SK-N-SH treated with all-trans-retinoic acid at 6 μM for 48 hours (cell line): ENCODE measurements at places on chromosomes 2 and 18.

- peak; percentile 37 for ATAC-seq
These were observed 21.4 kb downstream of the FAM98A start for GRCh38 chr2:33577668-33578067.

- no peak for ATAC-seq
These were observed 686.9 kb upstream of the NRXN1 start for GRCh38 chr2:51718881-51719280.

- ATAC-seq, result no peak
These were observed 608 bp downstream of the PHOSPHO2 start for GRCh38 chr2:169694894-169695260.

- peak; percentile 5 for ATAC-seq
These were observed 1.7 kb upstream of the HOXD12 start for GRCh38 chr2:176097820-176098365.

DNA sequence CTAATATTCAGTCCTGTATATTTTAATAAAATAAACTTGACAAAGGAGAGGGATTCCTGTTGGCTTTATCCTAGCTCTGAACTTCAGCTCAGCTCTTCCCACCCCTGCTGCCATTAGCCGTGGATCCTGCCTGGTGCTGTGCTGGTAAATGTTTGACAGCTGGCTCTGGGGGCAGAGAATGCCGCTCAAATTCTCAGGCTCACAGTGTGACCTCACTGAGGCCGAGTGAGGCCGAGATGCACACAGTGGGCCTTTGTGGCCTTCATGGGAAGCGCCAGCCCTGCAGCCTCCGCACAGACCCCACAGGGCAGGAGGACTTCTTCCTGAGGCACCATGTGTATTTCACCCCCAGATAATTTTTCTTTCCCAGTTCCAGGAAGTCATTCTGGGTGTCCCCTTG, 16.5 kb upstream of the FAHD2A start:
- ATAC-seq, result no peak

- no peak for ATAC-seq
These were observed 670.3 kb upstream of the HS6ST1 start for GRCh38 chr2:128988967-128989366.

DNA sequence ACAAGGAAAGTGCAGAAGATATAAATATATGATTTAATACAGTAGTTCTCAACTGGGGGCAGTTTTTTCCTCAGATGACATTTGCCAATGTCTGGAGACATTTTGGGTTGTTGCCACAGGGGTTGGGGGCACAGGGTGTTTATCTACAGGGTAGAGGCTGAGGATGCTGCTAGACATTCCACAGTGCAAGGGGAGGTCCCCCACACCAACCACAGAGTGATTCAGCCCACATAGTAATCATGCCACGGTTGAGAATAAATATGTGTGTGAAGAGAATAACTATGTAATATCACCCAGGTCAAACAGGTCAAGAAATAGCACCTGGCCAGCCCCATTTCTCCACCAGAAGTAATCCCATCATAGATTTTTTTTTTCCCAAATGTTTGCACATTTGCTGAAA, 17.9 kb downstream of the DYSF start:
- no peak for ATAC-seq

GRCh38 chr2:164934401-164935117, 20.8 kb downstream of the SLC38A11 start:
- no peak for ATAC-seq

GRCh38 chr2:195601361-195601760, 55.7 kb upstream of the SLC39A10 start:
- ATAC-seq, result peak; percentile 39; the same call in 1 of the 3 replicates

DNA sequence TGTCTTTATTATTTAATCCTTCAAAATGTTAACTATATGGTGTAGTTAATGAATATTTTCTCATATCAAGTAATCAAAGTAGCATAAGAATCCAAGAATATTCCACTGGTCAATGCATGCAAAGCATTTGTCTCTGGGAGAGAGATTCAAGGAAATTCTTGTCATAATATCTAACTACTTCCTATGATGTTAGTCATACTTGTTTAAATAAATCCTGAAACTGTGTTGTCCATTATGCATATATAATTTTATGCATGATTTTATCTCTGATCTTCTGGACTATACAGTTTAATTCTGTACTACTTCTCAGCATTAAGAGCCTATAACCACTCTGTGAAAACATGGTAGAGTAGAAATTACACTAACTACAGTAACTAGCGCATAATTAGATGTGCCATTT, 388.3 kb downstream of the NR4A2 start:
- ATAC-seq, result no peak

- ATAC-seq, result peak; percentile 47; the same call in 1 of the 3 replicates
These were observed 8.5 kb upstream of the LYPD1 start for GRCh38 chr2:132678483-132678882.

DNA sequence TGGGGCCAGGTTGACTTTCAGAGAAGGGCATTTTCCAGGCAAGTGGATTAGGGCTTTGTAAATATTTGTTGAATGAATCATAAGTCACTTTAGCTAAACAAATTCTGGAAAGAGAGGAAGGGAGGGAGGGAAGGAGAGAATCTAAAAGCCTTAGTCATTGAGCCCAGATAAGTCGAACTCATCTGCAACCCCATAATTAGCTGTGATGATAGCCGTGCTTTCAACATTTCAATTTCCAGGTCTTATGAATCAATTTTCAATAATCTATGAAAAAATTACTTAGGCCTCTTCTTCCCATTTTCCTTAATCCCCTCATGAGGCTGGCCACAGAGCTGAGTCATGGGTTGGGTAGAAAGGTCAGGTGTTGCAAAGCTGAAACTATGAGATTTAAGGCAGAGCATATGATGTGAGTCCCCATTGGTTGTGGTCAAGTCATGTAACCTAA, 111.9 kb upstream of the MAPRE2 start:
- ATAC-seq, result peak; percentile 56

DNA sequence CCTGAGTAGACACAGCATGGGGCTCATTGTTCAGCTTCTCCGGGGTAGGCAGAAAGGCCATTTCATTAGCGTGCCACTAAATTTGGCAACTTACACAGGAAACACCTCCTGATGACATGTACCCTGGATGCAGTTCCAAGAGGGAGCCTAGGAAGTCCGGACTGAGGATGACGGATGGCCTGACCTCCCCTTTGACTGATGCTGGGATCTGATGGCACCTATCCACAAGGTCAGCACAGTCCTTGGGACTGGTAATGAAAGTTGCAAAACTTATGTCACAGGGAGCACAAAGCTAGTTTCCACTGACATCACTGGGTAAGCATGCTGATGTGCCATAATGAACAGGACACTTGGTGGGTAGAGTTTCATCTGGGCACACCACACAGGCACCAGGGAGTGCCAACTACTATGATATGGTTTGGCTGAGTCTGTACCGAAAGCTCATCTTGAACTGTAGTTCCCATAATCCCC, 126.7 kb upstream of the ARL4C start:
- no peak for ATAC-seq

GRCh38 chr2:56040189-56040588, 116.6 kb upstream of the EFEMP1 start:
- no peak for ATAC-seq

DNA sequence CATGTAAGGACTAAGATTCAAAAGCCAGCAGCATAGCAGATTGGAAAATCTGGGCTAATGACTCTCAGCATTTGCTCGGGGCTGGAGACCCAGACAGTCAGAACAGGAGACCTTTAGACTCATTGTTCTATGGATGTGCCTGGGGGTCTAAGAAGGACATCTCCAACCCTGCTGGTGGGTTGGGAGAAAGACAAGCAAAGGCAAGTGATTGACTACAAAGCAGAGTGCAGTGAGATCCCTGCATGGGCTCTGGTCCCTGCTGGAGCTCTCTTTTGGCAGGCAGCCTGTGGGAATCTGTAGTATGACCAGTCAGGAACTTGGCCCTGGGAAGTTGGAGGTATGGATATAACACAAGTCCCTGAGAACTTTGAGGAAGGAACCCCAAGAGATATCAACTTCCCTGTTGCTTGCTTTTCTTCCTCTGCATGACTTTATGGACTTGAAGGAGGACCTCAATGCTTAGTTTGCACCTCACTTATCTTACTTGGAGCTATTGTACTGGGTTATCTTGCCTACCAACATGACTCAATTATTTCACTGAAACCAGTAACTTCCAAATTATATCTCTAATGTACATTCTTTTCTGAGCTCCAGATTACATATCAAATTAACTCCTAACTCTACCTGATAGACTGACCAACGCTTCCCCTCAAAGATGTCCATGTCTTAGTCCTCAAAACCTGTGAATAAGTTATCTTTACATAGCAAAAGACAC, 236.0 kb downstream of the CYRIA start:
- ATAC-seq, result no peak

DNA sequence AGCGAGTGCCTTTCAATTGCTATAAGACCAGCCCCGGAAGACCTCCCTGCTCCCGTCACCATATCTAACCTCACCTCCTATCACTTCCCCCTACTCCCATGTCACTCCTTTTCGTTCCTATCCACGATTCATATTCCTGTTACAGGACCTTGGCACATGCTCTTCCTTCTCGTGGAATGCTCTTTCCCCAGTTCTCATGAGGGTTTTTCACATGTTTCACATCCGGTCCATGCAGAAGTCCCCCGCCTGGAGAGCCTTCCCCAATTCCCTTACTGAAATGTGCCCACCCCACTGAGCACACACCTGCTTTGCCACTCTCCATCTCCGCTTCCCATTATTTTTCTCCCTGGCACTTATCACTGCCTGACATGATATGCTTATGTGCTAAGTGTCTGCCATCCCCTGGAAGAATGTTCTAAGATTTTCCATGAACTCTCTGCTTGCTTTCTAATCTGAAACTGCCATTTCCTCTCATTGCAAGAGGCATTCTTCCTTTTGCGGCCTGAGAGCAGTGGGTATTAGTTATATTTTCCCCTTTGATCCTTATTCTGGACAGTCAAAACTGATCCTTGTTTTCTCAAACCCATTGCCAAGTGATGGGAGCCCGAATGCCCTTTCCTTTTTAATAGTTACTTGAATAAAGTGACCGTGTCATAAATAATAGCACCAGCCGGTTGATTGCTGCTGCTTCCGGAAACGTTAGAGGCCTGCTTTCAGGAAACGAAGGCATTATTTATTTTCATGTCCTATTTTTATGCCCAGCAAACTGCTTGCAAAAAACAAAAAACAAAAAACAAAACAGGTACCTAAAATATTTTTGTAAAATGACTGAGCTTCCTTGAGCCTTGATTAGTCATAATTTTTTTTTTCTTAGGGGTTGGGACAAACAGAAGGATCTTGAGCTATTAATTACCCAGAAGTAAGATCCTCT, 127.9 kb downstream of the ZNF532 start:
- ATAC-seq, result no peak

GRCh38 chr18:77165503-77166188, 33.1 kb upstream of the MBP start:
- no peak for ATAC-seq

DNA sequence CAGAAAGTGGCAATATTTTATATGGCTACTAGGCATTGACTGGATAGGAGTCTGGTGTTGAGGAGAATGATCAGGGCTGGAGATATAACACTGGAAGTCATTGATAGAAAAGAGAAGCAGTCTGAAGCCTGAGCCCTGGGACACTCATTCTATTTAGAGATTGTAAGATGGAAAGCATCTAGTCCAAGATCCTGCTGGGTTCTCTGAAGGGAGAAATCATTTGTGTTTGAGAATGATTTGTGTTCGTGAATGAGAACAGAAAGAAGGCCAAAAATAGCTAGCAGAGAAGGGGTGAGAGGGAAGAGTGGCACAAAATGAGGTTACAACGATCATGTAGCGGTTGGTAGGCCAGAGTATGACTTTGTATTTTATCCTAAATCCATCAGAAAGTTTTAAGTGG, 7.6 kb upstream of the ALS2 start:
- no peak for ATAC-seq

DNA sequence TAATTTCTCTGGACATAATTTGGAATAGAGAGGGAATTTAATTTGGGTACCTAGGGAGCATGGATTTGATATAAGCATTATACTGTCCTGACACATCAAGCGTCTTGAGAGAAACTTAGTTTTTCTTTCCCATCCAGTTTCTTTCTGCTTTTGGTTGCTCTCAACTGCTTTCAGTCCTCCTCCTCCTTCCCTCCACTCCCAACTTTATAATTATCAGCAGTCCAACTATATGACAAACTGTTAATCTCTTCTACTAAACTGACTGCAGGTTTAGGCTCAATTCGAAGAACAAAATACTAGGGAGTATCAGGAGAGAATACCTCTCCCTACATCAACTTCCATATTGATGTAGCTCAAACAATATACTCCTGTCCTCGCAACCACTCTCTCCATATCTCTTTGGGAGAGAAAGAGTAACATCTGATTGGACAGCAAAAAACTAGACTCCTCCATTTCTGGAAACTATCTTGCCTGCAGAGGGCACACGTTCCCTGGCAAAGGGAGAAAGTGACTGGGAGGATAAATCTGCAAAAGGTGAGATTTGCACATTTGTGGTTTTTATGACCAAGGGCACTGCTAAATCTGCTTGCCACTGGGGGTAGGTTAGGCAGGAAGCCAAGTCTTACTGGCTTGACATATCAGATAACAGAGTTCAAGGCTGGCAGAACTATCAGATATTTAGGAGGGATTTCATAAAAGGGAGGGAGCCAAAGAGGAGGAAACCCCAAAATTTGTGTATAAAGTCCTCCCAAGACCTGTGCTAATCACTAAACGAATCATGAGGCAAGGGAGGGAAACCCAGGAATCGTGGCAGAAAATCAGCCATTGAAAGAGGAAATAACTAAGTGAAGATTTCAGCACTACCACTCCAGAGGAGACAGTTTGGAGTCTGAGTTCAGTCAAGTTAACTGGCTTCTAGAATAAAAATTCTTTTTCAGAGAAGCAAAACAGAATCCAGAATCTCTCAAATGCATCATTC, 40.0 kb downstream of the ICA1L start:
- peak; percentile 94 for ATAC-seq

- ATAC-seq, result no peak
These were observed 86.1 kb upstream of the ZCCHC2 start for GRCh38 chr18:62436636-62437234.

GRCh38 chr2:10344105-10345066, 41.7 kb downstream of the HPCAL1 start:
- peak; percentile 91 for ATAC-seq
